ENCODE measurements at places on chromosomes 11 and 22. TPM values are rescaled to one million over a fixed set of nuclear protein-coding genes. Genes with fewer than 3 reads are reported as not detected.

- H3K4me1 ChIP-seq, result no peaks in the 10 kb centered on the region
- H3K36me3 ChIP-seq, result peaks cover 12% of the 10 kb centered on the region
- ATAC-seq, result no peak
- no peaks in the 10 kb centered on the region for H3K27me3 ChIP-seq
These were observed 179.6 kb downstream of the MPPED1 start for GRCh38 chr22:43591380-43591779.

Gene NAGA
- 32.7 TPM for total RNA-seq

Gene CCDC15
- total RNA-seq, result 1.3 TPM

DNA sequence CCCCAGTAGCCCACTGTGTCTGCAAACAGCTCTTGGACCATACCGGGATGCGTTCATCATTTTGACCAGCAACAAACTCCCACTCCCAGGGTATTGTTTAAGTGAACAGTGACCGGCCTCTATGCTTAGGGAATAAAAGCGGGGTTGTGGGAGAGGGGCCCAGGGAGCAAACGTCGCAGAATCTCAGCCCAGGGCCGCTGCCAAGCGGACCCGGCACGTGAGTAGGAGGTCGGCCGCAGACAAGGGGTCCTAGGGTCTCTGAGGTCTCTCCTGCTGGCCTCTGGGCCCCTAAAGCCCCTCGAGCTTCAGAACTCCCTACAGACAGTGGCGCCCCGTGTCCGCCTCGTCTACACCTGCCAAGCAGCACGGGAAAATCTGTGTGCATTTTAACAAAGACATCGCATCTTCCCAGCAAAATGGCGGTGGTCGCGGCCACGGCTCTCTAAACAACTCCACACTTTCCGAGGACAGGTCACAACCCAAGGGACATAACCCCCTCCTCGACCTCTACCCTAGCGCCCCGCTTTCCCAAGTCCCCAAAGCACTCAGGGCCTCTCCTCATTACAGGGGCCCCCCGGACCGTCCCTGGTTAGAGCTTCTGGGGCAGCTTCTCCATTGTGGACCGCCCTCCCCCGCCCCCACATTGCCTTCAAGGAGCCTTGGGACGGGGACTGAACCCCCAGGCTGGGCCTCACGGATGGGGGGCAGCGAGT, 3.9 kb upstream of the GCAT start:
- peaks cover 24% of the 10 kb centered on the region for H3K4me1 ChIP-seq
- H3K4me3 ChIP-seq, result no peak overlapping the region
- no peaks in the 10 kb centered on the region for H3K27me3 ChIP-seq
- ATAC-seq, result no peak
- peak overlapping the region; percentile 96 for H3K27ac ChIP-seq
